ENCODE measurements at places on chromosomes 2 and 18.
A peak's percentile ranks its signal among the peaks of the same experiment; 100 is the strongest.

DNA sequence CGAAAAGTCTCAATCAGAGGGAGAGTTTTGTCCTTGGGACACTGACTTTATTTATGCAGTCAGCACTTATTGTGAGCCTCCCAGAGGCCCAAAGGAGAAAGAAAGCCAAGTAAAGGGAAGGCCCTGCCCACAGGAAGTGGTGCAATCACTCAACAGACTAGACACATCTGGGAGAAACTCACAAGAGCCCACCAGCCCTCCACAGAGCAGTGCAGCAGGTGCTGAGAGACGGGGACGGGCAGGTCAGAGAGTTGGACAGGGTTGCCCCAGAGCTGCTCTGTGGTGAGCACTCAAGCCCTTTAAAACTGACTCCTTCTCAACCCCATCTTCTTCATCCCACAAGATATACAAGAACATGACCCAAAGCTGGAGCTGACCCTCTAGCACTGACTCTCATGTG is 96.0 kb downstream of the TFCP2L1 start:
- no peak for DNase-seq

DNA sequence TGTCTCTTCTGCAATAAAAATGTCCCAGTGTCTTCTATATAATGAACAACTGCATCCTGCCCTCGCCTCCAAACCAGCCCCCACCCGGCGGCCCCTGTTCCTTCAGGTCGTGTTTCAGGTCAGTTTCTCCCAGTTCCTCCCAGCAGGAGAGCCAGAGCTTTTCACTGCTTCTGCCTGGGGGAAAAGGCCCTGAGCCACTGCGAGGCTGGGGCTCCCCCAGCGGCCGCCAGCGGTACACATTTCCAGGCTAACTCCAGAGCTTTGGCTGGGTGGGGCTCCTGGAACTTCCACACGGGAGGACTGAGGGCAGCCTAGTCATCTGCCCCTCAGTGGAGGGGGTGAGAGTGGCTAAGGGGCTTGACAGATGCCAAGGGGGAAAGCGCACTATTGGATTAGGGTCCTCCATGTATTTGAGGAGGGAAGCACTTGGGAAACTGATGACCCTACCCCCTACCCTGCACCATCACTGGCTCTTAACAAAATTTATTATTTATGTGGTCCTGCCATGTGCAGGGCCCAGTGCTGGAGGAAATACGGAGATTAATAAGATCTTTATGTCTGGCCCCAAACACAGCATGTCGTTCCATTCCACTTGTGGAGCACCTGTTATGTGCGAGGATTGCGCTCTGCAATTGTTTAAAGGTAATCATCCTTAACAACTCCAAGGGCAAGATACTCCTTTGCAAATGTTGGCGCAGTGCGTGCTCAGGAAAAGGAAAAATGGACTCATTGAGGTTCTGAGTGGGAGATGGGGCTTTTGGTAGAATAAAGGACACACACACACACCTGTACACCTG is 17.3 kb upstream of the CYS1 start:
- DNase-seq, result peak; percentile 75

GRCh38 chr2:236177967-236178889 is 10.0 kb upstream of the GBX2 start:
- peak; percentile 75 for DNase-seq

- no peak for DNase-seq
Measured at GRCh38 chr2:178084273-178084672, 11.7 kb upstream of the PDE11A start.

GRCh38 chr2:173442542-173442941 is 87.9 kb downstream of the CDCA7 start:
- DNase-seq, result no peak

- DNase-seq, result peak; percentile 13
Measured at GRCh38 chr2:169119123-169119760, 49.9 kb downstream of the DHRS9 start.

GRCh38 chr2:96431319-96431718 is 73.8 kb downstream of the NEURL3 start:
- DNase-seq, result no peak

DNA sequence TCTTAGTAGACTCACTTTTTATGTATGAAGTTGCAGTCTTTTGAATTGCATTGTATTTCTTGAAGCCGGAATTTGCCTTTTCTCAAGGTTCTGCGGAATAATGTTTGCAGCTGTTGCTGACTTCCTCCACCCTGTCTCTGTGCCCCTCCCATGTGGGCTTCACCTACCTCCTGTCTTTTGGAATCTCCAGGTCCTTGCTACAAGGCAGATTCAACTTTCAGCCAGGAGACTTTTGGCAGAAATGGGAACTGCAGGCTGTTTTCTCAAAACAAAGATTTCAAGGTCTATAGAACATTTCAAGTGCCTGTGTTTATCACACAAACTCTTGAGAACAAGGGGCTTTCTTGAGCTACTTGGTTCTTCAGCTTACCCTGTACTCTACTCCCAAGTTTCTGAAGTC is 25.6 kb downstream of the ZNF236 start:
- no peak for DNase-seq

DNA sequence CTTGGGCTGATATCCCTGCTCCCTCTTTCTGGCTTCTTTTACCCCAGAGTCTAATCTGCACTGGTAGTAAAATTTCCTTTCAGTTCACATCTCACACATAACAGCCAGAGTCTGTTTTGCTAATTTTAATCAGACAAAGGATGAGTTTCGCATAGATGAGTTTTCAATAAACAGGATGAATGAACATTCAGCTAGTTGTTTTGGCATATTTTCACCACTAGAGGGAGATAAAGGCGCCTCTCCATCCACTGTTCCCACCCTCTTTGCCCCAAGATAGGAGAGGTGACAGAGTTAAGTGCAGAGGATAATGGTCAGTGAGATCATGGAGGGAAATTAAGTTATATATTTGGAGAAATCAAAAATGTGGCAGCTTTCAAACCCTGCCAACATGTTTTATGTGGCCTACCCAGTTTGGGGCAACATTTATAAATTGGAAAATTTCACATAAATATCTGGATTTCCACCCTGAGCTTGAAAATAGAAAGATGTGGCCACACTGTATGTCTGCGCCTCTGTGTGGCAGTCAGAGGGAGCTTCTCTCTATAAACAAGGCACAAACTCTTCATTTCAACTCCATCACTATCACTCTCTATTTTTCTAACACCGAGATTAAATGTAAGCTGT is 48.5 kb upstream of the DTNA start:
- DNase-seq, result peak; percentile 60

DNA sequence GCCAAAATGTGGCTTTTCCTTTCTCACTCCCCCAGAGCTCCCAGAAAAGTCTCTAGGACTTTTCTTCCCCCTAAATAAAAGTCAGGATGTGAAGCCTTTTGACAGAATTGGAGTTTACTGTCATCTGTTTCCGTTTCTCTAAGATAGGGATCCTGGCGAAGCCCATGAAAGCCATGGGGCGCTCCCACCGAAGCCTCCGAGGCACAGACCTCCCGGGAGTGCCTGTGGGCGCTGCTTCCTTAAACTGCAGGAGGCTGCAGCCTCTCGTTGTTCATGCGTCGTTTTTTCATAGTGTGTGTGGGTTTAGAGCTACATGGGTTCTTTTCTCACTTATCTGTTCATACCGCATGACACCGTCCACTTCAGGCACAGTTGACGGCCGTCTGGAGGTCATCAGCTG is 56.8 kb downstream of the ASAP2 start:
- DNase-seq, result no peak

GRCh38 chr2:127078666-127079270 is 28.2 kb downstream of the BIN1 start:
- no peak for DNase-seq

DNA sequence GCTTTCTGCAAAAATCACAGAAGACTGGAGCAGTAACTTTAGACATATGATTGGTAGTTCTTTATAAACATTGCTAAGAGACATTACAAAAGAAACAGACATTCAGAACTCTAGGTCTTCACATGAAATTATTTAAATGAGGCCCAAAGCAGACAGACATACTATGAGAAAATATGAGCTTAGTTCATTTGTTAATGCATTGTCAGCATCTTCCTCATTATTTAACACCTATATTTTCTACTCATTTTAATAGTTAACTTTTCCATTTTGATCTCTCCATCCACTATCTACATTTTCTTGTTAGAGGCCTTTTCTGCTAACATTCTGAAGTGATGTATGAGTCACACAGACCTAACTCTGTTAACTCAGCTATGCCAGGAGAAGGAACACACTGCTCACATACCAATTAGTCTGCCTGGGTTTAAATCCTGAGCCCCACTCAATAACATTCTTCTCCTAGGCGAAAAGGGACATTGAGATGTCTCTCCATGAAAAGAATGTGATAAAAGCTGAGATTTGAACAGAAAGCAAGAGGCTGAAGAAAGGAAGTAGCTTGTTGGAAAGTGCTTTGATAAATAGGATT is 400.3 kb upstream of the PKDCC start:
- DNase-seq, result no peak

- no peak for DNase-seq
Measured at GRCh38 chr2:3729055-3729448, 25.7 kb downstream of the DCDC2C start.

DNA sequence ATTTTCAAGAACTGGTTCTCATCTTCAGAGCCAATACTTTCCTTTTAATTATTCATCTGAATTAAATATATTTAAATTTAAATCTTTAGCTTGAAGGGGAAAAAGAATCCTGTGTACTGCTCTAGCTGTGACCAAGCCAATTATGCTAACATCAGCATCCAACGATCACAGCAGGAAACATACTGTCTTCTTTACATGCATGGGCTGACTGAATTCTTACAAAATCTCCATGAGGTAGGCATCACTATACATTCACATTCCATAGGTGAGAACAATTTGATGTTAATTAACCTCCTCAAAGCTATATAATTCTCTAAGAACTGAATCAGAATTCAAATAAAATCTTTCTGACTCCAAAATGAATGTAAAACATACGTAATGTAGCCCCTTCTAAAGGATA is 118.8 kb upstream of the MAP2 start:
- DNase-seq, result no peak

GRCh38 chr18:46071653-46072375 is at the start of gene PSTPIP2:
PSTPIP2 (minus strand) TSS chr18:46072260; CDS start chr18:46072188, 72 bp downstream.
- DNase-seq, result peak; percentile 69

- DNase-seq, result no peak
Measured at GRCh38 chr2:171217330-171217729, 56.6 kb upstream of the TLK1 start.

- DNase-seq, result no peak
Measured at GRCh38 chr18:22675006-22675405, 257.3 kb upstream of the CTAGE1 start.

- DNase-seq, result peak; percentile 15
Measured at GRCh38 chr2:61910603-61911002, 5.1 kb downstream of the COMMD1 start.

DNA sequence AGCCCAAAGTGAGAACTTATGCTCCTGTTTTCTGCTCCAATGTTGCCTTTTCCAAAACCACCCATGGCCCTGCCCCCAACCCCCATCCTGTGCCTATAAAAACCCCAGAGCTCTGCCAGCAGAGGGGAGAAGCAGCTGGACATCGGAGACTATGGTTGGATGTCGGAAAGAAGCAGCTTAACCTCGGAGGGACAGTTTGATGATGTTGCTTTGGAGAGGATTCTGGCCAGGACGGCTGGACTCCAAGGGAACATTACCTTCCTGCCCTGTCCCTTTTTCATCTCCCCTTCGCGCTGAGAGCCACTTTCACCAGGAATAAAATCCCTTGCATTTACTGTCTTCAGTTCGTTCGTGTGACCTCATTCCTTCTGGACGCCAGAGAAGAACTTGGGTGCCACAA is 158.4 kb downstream of the PTPRM start:
- no peak for DNase-seq

- DNase-seq, result no peak
Measured at GRCh38 chr2:43068631-43069517, 157.5 kb downstream of the ZFP36L2 start.

GRCh38 chr2:138293045-138293444 is 208.5 kb upstream of the SPOPL start:
- DNase-seq, result no peak

DNA sequence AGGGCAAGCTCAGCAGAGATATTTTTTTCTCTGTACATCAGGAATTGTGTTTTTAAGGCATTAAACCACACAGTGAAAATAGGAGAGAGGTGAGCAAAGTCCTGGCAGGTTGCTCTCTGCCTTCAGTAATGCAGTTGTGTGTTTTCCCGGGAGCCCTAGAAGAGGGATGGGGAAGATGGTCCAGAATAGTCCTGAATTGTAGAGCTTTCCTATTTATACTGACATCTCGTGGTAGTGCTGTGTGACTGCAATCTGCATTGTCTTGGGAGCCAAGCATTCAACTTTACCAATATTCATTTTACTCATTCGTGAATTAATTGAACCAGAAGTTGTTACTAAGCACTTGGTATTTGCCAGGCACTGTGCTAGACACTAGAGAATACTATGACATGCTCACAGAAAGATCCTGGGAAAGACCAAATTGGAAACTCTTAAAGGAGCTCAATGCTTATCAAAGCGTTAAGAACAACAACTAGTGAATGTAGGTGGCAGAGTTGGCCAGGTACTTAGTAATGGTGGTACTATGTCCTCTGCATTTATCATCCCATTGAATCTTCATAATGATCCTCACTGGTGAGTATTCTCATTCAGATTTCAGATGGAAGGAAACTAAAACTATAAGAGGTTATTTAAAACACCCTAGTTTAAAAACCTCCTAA is 214.6 kb downstream of the TRIB2 start:
- DNase-seq, result peak; percentile 48

DNA sequence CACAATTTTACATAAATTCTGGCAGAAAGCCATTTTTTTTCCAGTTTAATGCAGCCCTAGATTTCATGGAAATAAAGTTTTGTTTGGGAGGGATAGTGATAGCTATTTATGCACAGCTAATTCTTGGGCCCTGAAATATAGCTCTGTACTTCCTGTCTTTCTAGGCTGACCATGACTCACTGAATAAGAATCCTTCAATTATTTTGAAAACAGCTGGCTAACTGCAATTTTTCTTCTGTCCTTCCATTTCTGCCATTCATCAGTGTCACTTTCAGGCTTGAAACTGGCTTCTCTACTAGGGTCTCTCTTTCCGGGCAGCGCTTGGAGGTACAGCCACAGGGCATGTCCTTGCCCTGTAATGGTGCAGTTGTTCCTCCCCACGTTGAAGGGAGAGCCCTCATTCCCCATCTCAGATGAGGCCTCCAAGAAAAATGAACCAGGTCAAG is 97.1 kb upstream of the TMEM178A start:
- peak; percentile 74 for DNase-seq

DNA sequence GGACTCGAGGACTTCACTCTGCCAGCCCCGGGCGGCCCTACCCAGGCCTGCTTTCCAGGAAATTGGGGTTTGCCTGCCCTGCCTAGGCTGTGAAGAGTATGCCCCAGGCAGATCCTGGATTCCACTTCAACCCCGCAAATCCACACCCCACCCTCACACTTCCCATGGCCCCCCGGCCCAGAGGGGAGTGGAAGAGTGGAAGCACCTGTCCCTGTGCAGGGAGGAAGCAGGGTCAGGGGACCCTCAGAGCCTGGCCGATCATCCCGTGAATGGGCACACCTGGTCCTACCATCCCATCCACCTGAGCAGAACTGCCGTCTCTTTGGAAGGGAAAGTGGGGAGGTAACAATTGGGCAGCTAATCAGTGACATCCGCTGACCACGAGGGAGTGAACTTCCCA is 245.2 kb downstream of the EIPR1 start:
- no peak for DNase-seq

DNA sequence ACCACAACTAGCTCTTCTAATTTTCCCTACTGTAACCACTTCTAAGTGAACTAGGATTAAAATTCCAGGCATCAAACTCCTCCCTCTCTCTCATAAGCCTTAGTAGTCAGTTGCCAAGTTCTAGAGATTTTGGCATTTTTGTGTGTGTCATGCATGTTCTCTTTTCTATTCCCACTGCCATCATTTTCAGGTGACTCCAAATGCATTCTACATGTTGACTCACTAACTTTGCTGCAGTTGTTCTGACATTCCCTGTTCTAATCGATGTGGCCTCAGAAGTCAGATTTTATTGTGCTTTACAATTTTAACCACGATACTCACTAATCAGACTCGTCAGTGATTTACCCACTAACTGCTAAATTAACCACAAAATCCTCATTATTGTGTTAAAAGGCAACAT is 13.3 kb downstream of the DSC1 start:
- no peak for DNase-seq

Measured in kidney tubule cell (primary cell).